ENCODE measurements at places on chromosomes 3 and 15.
A peak's percentile ranks its signal among the peaks of the same experiment; 100 is the strongest.

GRCh38 chr3:50550079-50550736 is 17.3 kb downstream of the C3orf18 start:
- DNase-seq, result no peak

GRCh38 chr3:13411186-13411860 is 8.8 kb downstream of the NUP210 start:
- no peak for DNase-seq

- DNase-seq, result no peak
These were observed 188.2 kb downstream of the MEGF11 start for GRCh38 chr15:66065325-66065724.

DNA sequence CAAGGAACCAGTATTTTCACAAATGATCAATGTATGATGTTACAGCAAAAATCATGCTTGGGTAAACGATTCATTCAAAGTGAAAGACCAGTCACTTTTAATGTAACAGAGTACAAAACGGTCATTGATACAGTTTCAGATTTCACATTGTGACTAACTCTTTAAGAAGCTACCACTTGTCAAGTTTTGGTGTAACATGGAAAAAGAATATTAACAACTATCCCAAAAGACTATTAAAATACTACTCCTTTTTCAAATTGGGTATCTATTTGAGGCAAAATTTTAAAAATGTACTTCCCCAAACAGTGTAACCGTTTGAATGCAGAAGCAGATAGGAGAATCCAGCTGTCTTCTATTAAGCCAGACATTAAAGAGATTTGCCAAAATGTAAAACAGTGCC is 31.7 kb downstream of the AKAP13 start:
- DNase-seq, result peak; percentile 35

GRCh38 chr3:98945101-98945524 is 43.6 kb upstream of the DCBLD2 start:
- no peak for DNase-seq

- DNase-seq, result no peak
These were observed 6.7 kb downstream of the SPPL2A start for GRCh38 chr15:50758712-50759205.

- peak; percentile 84 for DNase-seq
These were observed 268.1 kb downstream of the ULK4 start for GRCh38 chr3:41693799-41694198.

GRCh38 chr3:35296533-35296932 is 342.8 kb upstream of the ARPP21 start:
- no peak for DNase-seq

- DNase-seq, result no peak
These were observed 27.5 kb downstream of the PLOD2 start for GRCh38 chr3:146133441-146133840.

- no peak for DNase-seq
These were observed 328.0 kb upstream of the DNAJC19 start for GRCh38 chr3:181317508-181317907.

GRCh38 chr15:74626336-74626735 is 10.7 kb downstream of the CLK3 start:
- DNase-seq, result no peak

- DNase-seq, result no peak
These were observed 34.9 kb upstream of the GPR160 start for GRCh38 chr3:170002879-170003278.

- DNase-seq, result peak; percentile 29
These were observed 575 bp downstream of the TRPM7 start for GRCh38 chr15:50685976-50686468.

- DNase-seq, result no peak
These were observed 1120.1 kb downstream of the ROBO1 start for GRCh38 chr3:78647726-78648125.

- DNase-seq, result no peak
These were observed 93.6 kb upstream of the POU1F1 start for GRCh38 chr3:87370007-87370406.

GRCh38 chr15:59059076-59059597 is 45.8 kb upstream of the CCNB2 start:
- DNase-seq, result no peak

- peak; percentile 40 for DNase-seq
These were observed 3.5 kb downstream of the PFN2 start for GRCh38 chr3:149967086-149967685.

GRCh38 chr3:167125612-167126407 is 254.3 kb downstream of the ZBBX start:
- DNase-seq, result no peak

- peak; percentile 61 for DNase-seq
These were observed 50.3 kb downstream of the LRIG1 start for GRCh38 chr3:66450390-66451022.

DNA sequence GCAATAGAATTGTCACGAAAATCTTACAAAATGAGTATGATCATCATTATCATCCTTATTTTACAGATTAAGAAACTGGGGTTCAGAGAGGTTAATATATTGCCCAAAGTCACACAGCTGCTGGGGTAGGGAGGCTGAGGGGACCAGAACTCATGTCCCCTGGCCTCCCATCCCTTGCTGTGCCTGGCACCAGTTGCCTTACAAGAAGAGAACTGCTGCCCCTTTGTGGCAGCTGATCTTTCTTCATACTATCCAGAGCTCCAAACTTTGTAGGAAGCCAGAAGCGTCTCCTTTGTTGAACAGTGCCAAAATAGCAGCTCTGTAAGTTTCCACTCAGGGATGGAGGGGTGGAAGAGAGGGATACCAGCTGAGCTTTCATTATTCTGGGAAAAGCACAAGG is 236.8 kb upstream of the TBC1D5 start:
- no peak for DNase-seq

- DNase-seq, result no peak
These were observed 130.3 kb downstream of the NR1I2 start for GRCh38 chr3:119912220-119912619.

- no peak for DNase-seq
These were observed 96.1 kb downstream of the OXNAD1 start for GRCh38 chr3:16361087-16361486.

DNA sequence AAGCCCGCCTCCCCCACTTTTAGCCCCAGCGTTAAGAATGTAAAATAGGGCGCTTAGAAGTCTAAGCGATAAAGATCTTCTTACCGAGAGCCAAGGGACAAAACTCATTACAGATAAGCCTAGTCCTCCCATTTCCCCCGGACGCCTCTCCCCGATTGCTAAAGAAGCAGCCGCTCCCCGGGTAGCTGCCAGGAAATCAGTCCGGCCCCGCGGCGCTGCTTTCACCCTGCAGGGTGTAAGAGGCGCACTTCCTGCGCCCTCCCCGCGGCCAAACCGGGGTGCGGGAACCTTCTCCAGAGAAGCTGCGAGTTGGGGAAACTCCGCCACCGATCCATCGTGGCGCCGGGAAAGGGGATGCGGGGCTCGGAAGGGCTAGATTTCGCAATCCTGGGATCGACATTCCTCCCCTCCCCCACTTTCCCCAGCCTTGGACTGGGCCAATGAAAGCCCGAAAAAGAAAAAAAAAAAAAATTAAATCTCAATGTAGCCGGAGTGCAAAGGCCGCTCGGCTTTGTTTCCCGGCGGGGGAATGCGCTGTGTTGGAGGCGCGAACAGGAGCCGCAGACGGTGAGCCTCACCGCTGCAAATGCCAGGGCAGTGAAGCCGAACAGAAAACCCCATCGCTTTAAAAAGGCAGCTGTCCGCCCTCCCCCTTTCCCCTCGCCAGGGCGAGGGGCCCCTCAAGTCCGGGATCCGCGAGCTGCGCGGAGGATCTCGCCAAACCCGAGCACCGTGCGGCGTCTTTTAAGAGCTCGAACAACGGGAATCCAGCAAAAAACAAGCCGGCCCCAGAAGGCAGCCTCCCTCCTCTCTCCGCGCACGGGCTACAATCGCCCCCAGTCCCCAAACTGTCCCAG is 626 bp upstream of the PTPRG start:
- peak; percentile 89 for DNase-seq

DNA sequence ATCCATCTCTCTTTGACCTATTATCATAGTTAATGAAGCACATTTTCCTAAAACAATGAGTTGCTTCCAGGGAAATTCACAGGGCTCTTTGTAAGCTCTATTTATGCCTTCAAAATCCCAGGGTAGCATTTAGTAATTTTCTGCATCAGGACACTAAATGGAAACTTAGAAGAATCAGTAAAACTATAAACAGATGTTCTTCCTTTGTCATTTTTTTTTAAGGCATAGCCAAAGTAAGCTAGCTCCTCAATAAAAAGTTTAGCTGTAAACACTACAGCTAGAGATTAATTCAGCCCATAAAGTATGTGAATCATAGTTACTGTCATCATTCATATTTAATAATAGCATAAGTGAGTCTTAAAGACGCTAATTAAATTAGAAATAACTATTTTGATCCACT is 79.3 kb downstream of the RPL22L1 start:
- peak; percentile 44 for DNase-seq

DNA sequence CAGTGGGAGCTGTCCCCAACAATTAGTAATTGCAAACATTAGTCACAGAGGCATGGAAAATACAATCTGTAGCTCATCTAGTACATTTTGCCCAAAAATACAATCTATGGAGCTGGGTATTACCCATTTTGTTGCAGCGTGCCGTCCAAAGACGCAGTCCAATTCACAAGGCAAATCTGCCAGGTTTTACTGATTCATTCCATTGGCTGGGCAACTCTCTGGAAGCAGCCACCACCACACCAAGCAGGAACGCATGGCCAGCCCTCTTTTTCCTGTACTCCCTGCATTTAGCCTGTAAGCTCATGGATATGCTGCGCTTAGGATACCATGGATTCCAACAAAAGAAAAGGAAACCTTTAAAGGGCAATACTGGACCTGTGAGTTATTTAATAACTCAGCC is 60.5 kb upstream of the ARRDC4 start:
- no peak for DNase-seq

DNA sequence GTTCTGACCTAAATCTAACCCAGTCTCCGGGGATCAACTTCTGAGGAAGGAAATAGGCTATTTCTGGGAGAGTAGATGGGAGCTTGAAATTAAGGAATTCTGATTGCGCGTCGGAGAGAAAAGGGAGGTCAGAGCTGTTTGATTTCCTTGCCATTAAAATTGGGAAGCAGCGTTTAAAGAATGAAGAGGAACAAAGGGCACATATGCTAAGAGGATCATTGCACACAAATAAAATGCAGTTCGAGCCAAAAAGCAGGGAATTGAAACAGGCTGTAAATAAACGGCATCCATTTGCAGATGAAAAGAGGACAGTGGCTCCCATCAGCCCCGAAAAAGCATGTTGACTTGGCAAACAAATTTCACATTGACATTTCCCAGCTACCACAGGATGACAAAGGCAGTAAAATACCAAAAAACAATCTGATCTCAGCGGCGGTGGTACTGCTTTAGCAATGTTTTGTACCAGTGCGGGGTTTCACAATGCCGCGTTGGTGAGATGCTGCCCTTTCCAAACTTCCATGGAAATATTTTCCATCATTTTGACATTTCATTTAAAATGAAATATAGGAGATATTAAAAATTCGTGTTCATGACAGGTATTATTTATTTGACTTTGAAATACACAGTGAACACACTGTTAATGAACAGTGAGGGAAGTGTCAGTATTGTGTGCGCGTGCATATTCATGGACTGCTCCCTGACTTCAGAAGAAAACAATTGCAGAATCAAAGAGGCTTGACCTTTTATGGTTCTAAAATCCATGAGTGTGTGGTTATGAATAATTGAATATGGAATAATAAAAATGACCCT is 108.8 kb downstream of the SQOR start:
- DNase-seq, result no peak

GRCh38 chr3:101117980-101118379 is 124.8 kb upstream of the ABI3BP start:
- no peak for DNase-seq
